ENCODE measurements at places on chromosomes 6 and 20. TPM values are rescaled to one million over a fixed set of nuclear protein-coding genes. Genes with fewer than 3 reads are reported as not detected.

DNA sequence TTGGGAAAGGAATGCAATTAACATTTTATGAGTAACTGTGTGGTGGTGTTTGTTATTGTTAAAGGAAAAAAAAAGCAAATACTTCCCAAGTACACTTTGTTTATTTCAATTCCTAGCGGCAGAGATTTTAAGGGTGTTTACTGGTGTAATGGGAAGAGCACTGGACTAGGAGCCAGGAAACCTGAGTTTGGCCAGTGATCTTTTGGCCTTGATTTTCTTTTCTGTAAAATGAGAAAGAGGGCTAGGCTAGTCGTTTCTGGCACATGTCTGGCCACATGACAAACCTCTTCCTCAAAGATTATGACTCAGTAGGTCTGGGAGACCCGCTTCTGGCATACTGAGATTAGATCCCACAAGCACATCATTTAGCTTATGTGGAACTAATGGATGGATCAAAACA, 428.1 kb upstream of the NOX3 start:
- DNase-seq = no peak

- no peak for DNase-seq
These were observed 14.3 kb downstream of the PHF3 start for GRCh38 chr6:63649847-63650265.

Gene MAPK13
- polyA plus RNA-seq = 0.63 TPM

Gene CAGE1
- not detected for polyA plus RNA-seq

Gene FKBP1C
- 1.2 TPM for polyA plus RNA-seq
